Pons (tissue), 1 donor: ENCODE measurements at places on chromosomes 1 and 21.

GRCh38 chr1:109490029-109490933, 3.6 kb upstream of the CYB561D1 start:
- DNase-seq: peak; percentile 69

GRCh38 chr1:96492236-96492635, 229.3 kb upstream of the PTBP2 start:
- DNase-seq: no peak

DNA sequence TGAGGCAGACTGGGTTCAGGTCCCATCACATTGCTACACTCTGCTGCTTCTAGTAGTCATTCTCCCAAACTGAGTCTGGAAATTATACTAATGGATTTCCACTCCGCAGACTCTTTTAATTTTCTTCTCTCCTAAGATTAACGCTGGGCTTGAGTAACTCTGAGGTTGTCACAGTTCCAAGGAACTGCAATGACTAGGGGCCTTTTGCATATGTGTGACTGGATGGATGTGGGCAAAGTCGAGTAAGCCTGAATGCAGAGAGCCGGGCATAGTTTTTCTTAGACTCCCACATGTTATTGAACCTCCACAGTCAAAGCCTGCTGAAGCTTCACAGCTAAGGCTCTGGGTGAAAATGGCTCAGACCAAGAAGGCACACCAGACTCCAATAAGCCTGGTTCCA, 160.9 kb upstream of the PROX1 start:
- no peak for DNase-seq

DNA sequence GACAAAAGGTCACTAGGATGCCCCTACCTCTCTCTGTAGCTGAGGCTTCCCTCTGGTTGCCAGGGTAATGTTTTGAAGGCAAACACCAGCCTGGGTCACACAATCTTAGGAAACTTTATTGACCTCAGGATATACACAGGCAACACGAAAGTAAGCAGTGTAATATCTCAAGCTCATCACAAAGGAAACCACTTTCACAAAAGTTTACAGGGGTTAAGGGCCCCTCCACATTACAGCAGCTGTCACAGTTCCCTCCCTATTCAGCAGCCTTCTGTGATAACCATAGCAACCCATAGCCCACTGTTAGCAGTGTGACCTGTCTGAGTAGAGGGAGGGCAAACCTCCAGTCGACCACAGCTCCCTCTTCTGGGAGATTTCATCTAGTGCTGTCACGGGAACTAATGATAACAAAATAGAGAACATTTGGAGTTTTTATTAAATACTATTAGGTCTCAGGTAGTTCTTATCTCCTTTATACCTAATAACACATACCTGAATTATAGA, 149.8 kb downstream of the PTPRC start:
- DNase-seq: no peak

DNA sequence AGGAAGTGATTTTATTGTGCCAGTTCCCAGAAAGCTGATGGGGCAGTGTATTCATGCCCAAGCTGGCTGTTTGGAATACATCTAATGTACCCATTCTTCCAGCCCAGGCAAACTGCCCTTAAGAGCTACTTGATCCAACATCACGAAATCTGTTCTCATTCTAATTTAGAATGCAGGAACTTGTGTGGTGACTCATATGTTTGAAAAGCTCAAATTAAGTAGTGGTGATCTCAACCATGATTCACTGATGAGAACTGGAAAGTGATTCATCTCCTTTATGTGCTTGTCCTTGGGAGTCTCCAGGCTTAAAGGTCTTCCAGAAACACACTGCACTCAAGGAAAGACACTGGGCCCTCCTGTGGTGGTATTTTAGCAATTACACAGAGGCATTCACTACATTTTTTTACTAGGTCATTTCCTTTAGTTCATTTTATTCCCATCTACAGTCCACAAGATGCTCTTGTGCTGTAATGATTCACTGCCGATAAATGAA, 65.4 kb downstream of the RPE65 start:
- DNase-seq: peak; percentile 62

GRCh38 chr1:71706029-71706671, 576.2 kb downstream of the NEGR1 start:
- no peak for DNase-seq

- no peak for DNase-seq
Measured at GRCh38 chr1:98172578-98172977, 251.7 kb upstream of the DPYD start.

- no peak for DNase-seq
Measured at GRCh38 chr21:37724201-37724600, 192.1 kb downstream of the KCNJ6 start.

GRCh38 chr1:200231787-200232231, 178.0 kb downstream of the ZNF281 start:
- no peak for DNase-seq

DNA sequence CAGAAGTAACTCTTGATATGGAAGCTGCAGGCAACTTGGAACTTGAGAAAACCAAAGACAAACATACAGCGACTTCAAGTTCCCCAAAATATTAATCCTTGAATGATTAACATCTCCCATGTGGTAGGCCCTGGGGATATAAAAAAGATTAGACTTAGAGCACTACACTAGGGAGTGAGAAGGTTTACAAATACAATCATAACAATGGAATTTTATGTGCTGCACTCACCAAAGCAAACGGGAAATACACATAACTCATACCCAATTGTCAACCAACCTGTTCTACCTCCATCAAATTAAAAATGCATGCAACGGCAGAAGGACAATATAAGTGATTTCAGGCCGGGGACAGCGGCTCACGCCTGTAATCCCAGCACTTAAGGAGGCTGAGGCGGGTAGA, 3.7 kb downstream of the SMYD3 start:
- no peak for DNase-seq

- DNase-seq: no peak
Measured at GRCh38 chr1:58256546-58256945, 290.0 kb downstream of the OMA1 start.

- DNase-seq: no peak
Measured at GRCh38 chr1:175801979-175802378, 58.6 kb upstream of the TNR start.
